ENCODE measurements at places on chromosomes 12 and 14.
A peak's percentile ranks its signal among the peaks of the same experiment; 100 is the strongest.

GRCh38 chr12:96892104-96892503, 15.0 kb upstream of the NEDD1 start:
- DNase-seq, result no peak

- no peak for DNase-seq
Measured at GRCh38 chr14:106813477-106813823, 1287.1 kb downstream of the TMEM121 start.

GRCh38 chr14:59131938-59132795, 56.3 kb upstream of the DAAM1 start:
- DNase-seq, result no peak

DNA sequence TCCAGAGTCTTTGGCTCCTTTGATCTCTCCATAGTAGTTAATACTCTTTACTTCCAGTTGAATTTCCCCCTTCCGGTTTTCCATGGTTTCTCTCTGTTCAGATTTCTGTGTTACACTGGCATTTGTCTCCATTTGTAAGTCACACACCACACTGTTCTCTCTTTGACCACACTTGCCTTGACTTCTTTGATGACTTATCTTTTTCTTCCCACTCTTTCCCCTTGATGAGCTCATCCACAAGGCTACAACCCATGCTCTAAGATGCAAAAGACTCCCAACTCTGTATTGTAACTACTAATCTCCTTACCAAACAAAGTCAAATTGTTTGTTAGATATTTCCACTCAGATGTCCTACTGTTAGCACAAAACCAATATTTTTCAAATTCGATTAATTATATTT, 242.7 kb upstream of the E2F7 start:
- DNase-seq, result no peak

GRCh38 chr12:121814429-121815119, 10.8 kb downstream of the SETD1B start:
- no peak for DNase-seq

- no peak for DNase-seq
Measured at GRCh38 chr12:447141-447540, 12.6 kb upstream of the B4GALNT3 start.

DNA sequence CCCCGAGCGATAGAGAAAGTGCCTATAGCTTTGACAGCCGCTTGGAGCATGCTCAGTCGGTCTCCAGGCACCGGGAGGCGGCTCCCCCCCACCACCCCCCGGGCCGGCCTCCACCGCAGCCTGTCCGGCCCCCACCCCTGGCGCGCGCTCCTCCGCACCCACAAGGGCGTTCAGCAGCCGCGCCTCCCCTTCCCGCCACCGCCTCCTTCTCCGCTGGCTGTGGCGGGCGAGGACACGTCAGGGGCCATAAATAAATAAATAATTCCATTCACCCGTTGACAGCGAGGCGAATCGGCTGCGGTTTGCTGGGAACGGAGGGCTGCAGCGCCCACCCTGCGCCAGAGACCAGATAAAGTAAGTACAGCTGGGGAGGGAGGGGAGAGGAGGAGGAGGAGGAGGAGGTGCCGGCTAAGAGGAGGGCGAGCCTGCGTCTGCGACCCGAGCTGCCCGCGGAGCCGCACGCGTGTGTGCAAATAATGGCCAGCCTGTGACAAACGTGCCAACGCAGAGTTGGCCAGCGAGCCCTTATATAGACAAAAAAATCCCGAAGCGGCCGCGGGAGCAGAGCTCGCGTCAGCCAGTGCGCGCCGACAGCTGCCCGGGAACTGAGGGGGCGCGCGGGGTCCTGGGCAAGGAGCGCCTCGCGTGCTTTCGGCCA, at the start of gene SLC16A7:
TSS of gene SLC16A7 (plus strand) at position 147 of the 658 bp plus-strand sequence. CDS start 108,773 bp downstream, outside the sequence.
- peak; percentile 66 for DNase-seq

- no peak for DNase-seq
Measured at GRCh38 chr12:14272956-14273912, 92.2 kb upstream of the ATF7IP start.

GRCh38 chr12:126843915-126844669, 1422.9 kb upstream of the TMEM132C start:
- DNase-seq, result no peak

DNA sequence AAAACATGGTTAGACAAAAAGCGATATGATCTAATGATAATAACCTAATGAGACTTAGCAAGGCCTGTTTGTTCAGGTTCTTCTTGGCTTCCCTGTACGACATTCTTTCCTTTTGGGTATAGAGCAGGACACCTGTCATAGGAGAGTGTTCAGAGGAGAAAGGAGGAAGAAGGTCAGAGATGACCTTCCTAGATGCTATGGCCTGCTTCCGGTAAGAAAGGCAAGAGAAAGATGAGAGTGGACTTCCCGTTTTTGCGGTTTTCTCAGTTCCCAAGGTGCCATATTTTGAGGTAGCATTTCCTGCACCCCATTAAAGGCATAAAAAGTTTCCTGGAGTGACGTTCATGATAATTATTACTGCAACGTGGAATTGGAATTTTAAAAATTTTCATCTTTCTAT, 8.7 kb downstream of the CLEC4E start:
- no peak for DNase-seq

GRCh38 chr12:1644534-1645438, 15.8 kb downstream of the WNT5B start:
- no peak for DNase-seq

- no peak for DNase-seq
Measured at GRCh38 chr12:51889216-51890132, 1.6 kb downstream of the ANKRD33 start.

- no peak for DNase-seq
Measured at GRCh38 chr12:104276273-104277131, 27.0 kb upstream of the EID3 start.

GRCh38 chr12:121793440-121793837, at the start of gene RHOF:
Gene RHOF, minus strand, starts transcription at chr12:121793688. Its CDS starts 55 bp downstream, at chr12:121793633.
- no peak for DNase-seq

GRCh38 chr12:90062799-90063198, 354.2 kb upstream of the ATP2B1 start:
- DNase-seq, result no peak

DNA sequence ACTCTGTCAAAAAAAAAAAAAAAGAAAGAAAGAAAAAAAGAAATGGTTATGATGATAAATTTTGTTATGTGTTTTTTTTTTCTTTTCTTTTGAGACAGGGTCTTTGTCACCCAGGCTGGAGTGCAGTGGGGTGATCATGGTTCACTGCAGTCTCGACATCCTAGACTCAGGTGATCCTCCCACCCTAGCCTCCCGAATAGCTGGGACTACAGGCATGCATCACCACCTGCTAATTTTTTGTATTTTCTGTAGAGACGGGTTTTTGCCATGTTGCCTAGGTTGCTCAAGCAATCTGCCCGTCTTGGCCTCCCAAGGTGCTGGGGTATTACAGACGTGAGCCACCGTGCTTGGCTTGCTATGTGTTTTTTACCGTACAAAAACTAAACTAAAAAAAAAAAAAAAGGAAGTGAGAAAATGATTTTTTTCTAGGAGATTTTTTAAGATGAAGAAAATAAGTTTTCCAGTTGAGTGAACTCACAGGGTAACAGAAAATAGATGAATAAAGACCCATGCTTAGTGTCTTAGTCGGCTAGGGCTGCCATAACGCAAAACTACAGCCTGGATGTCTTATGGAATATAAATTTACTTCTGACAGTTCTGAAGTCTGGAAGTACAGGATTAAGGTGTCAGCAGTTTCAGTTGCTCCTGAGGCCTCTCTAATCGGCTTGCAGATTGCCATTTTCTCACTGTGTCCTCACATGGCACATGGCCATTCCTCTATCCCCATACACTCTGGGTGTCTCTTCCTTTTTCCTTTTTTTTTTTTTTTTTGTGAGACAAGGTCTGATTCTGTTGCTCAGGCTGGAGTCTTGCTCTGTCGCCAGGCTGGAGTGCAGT, 13.2 kb upstream of the APOF start:
- DNase-seq, result no peak

GRCh38 chr14:34463598-34463961, 1.5 kb upstream of the SPTSSA start:
- no peak for DNase-seq

DNA sequence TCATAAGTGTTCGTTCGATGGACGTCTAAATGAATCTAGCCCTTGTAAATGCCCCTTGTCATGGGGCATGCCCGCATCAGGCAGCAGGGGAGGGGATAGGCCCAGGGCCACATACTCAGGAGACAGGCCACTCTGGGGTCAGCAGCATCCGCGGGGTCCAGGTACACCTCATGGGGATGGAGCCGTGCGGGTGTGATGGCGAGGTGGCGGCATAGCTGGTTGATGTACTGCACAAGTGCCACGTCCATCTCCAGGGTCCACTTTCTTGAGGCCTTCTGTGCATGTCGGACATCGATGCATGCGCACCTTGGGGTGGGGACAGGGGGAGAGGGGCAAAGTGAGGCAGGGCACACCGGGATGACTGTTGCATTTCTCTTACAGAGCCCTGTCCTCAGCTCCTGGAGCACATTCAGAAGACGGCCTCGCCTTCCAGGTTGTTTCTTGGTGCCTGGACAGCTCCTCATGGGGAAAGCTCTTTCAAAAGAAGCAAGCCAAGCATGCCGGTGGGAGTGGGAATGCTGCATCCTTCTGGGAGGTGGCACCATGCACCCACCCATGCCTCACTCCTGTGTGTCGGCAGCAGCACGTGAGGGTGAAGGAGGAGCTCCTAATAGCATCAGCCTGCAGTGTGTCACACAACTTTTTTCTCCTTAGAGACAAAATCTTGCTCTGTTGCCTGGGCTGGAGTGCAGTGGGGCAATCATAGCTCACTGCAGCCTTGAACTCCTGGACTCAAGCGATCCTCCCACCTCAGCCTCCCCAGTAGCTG, 47.4 kb downstream of the TRAFD1 start:
- no peak for DNase-seq

GRCh38 chr14:20782280-20782890, 1.3 kb downstream of the RNASE6 start:
- DNase-seq, result no peak

DNA sequence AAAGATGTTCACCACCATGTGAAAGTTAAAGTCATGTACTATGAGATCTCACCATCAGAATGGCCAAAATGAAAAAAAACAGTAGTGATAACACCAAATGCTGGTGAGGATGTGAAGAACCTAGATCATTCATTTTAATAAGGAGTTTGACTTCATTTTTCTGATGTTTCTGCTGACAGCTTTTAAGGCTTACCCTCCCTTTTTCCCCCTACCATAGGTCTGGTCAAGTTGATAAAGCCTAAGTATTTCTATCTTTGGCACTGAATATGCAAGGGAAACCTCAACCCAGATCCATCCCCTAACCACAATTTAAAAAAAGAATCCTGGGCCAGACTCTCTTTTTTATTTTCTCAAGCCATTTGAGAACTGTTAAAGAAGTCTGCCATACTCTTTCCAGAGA, 689.6 kb upstream of the FOXG1 start:
- no peak for DNase-seq

DNA sequence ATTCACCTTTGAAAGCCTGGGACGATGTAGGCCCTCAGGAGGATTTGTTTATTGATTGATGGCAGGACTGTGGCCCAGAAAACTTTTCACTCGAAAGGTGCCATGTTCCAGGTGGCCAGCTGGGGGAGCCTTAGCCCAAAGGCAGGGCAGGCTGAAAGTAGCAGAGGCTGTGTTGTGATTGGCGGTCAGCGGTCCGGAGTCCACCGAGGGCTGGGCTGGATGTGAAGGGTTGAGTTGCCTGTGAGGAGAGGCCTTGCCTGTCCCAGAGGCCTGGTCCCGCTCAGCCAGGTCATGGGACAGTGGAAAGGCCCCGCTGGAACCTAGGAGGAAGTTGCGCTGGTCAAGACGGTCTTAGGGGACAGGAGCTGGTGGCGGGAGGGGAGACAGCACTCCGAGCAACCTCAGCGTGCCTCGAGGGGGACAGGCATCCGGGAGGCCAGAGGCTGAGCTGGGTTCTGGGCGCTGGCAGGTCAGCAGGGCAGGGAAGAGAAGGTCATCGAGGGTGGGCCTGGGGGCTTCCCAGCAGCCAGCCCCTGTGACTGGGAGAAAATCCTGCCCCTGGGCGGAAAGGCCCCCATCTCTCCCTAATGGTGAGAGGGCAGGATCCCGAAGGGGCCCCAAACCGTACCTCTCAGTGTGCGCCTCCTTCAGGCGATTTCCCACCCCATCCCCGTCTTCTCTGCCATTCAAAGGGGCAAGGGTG, 26.3 kb downstream of the CMA1 start:
- peak; percentile 18 for DNase-seq

- no peak for DNase-seq
Measured at GRCh38 chr12:69978020-69978419, 153.0 kb downstream of the MYRFL start.

GRCh38 chr14:73472185-73473114, 14.1 kb upstream of the NUMB start:
- DNase-seq, result peak; percentile 92

DNA sequence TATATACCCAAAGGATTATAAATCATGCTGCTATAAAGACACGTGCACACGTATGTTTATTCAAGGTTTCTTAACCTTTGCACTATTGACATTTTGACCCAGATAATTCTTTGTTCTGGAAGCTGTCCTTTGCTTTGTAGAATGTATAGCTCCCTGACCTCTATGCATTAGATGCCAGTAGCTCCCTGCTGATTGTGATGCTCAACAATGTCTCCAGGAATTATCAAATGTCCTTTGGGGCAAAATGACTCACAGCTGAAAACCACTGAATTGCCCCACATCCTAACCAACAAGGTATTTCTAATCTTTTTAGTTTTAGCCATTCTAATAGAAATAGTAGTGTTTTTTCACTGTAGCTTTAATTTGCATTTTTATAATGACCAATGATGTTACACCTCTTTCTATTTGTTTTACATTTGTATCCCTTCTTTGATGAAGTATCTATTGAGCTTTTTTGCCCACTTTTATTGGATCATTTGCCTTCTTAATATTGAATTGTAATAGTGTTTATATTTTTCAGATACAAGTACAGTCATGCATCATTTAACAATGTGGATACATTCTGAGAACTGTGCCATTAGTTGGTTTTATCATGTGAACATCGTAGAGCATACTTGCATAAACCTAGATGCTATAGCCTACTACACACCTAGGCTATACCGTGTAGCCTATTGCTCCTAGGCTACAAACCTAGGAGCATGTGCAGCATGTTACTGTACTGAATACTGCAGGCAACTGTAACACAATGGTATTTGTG, 10.4 kb upstream of the NOPCHAP1 start:
- DNase-seq, result peak; percentile 27

All from HTR-8/SVneo (cell line).